RKO (cell line): ENCODE measurements at places on chromosomes 2 and 18.

DNA sequence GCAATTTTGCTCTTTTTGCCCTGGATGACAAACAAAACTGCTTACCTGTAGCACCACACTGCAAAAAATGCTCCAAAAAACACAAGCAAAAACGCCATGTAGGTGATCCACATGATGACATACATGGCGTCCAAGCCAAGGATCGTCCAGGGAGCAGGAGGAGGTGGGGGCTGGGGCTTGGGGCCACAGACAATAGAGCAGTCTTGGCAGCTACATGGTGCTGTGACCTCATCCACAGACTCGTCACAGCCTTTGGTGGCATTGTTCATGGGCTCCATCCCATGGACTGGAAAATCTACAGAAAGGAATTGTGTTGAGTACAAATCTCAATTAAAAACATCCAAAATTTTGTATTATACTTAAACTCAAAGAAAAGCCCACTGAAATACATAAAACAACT is 26.1 kb downstream of the NPC1 start:
- DNase-seq, result no peak

DNA sequence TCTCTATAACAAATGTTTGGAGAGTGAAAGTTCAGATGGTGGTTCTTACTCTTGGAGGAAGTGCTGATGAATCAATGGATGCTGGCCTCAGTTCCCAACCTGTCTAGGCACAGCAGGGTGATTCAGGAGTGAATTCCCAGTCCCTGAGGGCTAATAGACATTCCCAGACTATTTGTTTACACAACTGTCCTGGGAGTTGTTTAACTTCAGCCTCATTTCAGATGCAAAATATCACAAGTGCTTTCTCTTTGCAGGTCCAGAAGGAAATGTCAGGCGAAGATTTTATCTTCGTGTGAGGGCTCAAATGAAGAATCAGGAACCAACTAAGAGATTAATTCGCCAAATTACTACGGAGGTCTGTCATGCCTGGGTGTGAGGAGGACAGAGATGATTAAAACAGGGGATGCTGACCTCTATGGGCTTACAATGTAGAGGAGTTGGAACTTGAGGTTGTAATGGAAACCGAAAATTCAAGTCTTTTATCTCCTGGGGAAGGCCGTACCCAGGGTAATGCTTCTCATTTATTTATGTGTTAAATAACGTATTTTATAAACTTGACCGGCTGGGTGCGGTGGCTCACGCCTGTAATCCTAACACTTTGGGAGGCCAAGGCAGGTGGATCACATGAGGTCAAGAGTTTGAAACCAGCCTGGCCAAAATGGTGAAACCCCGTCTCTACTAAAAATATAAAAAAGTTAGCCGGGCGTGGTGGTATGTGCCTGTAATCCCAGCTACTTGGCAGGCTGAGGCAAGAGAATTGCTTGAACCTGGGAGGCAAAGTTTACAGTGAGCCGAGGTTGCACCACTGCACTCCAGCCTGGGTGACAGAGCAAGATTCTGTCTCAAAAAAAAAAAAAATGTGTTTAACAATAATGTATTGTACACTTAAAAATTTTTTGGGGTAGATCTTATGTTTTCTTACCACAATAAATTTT is 38.7 kb upstream of the SLC1A4 start:
- DNase-seq, result no peak

- peak; percentile 97 for DNase-seq
Measured at GRCh38 chr2:240433973-240434727, 1.3 kb upstream of the GPC1 start.

- no peak for DNase-seq
Measured at GRCh38 chr2:28901841-28902240, 7.4 kb downstream of the WDR43 start.

DNA sequence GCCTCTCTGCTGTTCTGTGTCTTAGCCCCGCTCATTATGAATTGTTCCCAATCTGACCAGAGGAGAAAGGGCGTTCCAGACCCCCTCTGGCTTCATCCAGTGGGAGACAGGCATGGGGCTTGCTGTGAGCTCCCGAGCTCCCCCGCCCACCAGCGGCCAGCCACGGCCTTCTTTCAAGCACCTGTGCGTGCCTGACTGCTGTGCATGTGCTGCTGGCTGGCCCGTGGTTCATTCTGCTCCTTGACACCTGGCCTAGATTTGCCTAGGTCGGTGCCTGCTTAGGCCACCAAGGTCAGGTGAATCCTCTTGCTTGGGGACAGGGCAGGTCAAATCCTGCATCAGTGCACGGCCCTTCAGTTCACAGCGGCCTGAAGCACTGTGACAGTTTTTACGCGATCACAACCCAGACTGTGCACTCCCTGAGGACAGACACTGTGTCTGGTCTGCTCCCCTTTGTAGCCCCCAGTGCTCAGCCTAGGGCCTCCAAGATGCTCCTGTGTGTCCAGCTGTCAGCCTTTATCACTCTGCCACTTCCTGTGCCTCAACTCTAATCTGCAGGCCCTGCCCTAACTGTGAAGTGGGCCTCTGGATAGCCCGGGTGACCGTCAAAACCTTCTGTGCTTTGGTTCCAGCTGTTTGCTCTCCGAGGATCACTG is 3.6 kb upstream of the LPIN1 start:
- no peak for DNase-seq

- DNase-seq, result no peak
Measured at GRCh38 chr2:81895620-81896250, 1591.2 kb upstream of the LRRTM1 start.

DNA sequence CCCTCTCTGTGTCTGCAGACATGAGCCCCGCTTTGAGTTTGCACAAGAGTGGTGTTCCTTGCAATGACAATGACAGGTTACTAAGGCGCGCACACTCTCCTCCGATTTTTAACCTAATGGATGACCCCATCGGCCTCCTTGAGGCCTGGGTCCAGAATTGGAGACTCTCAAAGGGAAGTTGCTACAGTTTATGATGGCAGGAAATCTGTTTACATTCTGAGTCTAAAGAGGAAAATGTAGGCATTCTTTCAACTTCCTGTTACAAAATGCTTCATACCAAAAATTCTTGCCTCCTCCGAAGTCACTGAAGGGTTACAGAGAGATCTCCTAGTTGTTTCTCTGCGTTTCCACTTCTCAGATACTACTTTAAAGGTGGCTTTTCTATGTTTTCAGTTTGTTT is 225.3 kb upstream of the AGAP1 start:
- no peak for DNase-seq

DNA sequence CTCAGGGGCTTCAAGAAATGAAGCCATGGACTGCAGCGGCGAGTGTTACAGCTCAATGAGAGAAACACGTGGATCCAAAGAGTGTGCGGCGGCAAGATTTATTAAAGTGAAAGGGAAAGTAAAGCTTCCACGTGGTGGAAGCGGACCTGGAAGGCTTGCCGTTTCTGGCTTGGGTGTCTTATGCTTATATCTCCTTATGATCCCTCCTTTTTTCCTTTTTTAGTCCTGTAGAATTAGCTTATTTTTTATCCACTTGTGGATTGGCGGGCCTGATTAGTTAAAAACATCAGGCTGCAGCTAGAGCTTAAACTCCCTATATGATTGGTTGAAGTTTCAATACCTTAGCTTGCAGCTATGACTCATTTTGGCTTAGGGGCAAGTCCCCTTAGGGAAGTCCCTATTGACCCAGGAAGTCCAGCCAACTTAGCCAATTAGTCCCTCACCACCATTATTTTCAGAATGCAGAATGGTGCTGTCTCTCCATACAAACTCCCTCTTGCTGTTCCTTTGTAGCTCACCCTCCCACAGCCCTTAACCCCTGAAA is 11.6 kb upstream of the HNMT start:
- no peak for DNase-seq

GRCh38 chr2:11749646-11750349 is 3.4 kb downstream of the LPIN1 start:
- no peak for DNase-seq

GRCh38 chr2:228444161-228444560 is 262.7 kb upstream of the SPHKAP start:
- DNase-seq, result no peak

DNA sequence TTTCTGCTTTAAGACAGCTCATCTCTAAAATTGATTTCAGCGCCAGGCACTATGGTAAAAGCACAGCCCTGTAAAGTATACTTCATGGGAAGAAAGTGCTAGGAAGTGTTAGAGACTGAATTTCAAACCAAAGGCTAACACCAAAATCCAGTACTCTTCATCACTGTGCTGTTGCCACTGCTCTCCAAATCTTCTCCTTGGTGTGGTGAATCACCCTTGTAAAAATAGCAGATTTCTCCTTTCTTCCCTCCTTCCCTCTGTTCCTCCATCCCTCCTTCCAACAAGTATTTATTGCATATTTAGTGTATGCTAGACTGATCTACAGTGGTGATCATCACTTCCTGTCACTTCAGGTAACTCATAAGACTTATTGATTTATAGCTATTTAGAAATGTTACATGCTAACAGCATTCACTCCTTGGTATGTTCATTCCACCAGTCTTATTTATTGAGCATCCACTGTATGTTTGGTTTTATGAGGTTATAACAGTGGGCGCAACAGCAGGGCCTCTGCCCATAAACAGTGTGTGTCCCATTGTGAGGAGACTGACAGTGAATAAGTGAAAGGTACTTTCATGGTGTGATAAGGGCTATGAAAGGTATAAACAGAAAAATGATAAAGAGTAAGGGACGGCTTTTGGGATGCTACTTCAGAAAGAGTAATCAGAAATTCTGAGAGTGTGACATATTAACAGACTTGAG is 20.0 kb downstream of the KDM3A start:
- DNase-seq, result no peak

- peak; percentile 3 for DNase-seq
Measured at GRCh38 chr2:219433666-219434467, 776 bp upstream of the SPEG start.
